ENCODE measurements at places on chromosomes 7 and 10.

GRCh38 chr10:52558090-52558489 is 214.5 kb downstream of the MBL2 start:
- DNase-seq = no peak

- no peak for DNase-seq
Observed at GRCh38 chr7:117790731-117791130, 82.5 kb downstream of the CTTNBP2 start.

- DNase-seq = no peak
Observed at GRCh38 chr7:157008206-157009169, 2.0 kb downstream of the MNX1 start.

- no peak for DNase-seq
Observed at GRCh38 chr10:51145375-51145774, 71.1 kb downstream of the PRKG1 start.

DNA sequence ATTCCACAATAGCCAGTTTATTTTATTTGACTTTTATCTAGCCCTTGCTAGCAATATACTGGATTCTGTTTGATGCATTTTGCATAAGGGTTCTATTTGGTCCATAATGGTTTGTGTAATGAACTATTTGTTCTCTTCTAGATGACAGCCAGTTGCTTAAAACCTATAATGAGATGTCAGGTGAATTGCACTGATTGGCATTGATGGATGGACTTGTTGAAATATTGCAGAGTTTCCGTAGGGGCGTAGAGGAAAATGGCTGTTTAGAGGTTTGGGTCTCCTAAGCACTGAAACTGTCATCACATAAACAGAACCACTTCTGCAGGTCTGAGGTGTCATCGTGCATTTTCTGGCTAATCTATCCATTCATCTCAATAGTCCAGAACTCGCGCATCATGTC is 124.9 kb upstream of the HDAC9 start:
- no peak for DNase-seq
